ENCODE measurements at places on chromosomes 16 and 17.
A peak's percentile ranks its signal among the peaks of the same experiment; 100 is the strongest.

DNA sequence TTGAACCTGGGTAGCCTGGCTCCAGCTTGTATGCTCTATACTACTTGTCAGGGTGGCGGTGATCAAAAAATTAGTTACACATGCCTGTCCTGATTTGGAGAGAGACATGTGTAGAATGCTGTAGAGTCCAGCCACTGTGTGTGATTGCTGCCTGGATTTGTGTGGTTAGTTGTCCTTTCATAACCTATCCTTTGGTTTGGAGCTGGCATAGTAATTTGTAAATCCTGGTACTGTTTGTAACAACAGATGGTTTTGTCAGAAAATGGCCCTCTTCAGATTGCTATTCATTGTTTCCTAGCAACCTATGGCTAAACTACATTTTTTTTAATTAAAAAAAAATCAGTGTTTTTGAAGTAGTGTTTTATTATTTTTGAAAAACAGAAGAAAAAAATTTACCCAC lies 30.5 kb downstream of the ETV4 start:
- no peak for DNase-seq

DNA sequence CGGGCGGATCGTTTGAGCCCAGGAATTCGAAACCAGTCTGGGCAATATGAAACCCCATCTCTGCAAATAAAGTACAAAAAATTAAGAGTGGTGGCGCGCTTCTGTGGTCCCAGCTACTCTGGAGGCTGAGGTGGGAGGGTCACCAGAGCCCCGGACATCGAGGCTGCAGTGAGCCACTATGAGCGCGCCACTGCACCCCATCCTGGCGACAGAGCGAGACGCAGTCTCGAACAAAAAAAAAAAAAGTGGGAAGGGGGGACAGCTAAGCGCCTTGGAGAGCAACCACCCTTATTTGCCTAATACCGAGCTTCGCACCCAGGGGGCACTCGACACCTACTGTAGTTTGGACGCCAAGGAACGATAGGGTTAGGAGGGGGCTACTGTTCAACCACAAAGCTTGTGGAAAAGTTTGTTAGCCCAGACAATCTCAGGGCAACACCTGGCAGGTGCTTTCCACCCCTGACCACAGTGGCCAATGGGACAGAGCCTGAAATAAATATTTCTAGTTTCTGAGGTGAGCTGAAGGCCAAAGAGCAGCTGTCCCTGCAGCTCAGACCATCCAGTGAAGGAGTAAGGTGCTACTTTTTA lies 847 bp upstream of the PSMC3IP start:
- DNase-seq = peak; percentile 81

DNA sequence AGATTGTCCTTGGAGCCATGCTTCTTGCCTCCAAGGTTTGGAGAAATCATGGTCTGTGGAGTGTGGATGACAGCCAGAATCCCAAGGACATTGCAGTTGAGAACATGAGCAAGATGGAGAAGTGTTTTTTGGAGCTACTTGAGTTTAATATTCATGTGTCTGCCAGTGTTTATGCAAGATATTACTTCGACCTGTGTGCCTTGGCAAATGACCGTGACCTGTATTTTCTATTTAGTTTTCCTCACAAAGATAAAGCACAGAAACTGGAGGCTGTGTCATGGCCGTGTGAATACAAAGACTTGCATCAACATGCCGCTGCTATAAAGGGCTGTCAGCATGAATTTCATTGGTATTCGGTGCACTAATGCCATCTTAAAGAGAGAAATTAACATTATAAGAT lies 9.0 kb downstream of the GGA2 start:
- no peak for DNase-seq

DNA sequence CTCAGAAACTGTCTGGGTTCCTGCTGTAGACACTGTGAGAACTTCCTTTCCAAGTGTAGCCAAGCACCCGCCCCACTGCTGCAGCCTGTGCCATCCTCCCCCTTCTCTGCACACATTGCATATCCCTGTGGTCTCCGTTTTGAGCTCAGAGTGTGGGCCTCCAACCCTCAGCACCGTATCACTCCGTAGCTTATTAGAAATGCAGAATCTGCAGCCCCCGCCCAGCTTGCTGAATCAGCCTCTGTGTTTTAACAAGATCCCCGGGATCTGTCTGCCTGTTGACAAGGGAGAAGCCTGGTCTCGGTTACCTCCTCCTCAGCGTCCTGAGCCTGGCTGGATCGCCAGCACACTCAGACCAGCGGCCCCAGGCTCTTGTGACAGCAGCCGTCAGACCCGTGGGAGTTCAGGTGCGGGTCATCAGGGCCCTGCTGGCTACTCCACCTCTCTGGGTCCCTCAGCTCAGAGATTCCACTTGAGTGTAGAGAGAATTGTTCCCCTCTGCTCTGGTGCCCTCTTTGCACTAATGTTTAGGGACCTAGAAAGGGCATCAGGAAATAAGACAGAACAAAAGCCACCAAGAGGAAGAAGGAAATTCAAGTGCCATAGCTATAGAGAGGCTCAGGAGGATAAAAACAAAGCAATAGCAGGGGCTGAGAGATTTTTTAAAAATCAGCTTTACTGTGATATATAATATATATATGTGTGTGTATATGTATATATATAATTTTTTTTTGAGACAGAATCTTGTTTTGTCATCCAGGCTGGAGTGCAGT lies 92.3 kb downstream of the PITPNC1 start:
- no peak for DNase-seq

DNA sequence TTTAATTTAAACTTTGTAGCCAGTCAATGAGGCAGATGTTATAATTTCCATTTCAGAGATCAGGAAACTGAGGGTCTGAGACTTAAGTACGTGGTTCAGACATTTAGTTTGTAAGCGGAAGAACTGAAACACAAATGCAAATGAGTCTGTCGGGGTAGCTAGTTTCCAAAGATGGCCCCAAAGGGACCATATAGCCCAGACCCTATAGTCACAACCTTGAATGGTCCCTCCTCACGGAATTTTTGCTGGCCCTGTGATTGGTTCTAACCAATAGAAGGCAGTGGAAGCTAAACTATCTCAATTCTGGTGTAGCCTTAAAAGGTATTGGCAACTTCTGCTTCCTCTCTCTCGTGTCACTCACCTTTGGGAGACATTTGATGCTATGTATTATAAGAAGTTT lies 7.5 kb upstream of the BCO1 start:
- DNase-seq = no peak

- DNase-seq = peak; percentile 64
Measured at GRCh38 chr16:12661656-12662172, 142.0 kb downstream of the CPPED1 start.

DNA sequence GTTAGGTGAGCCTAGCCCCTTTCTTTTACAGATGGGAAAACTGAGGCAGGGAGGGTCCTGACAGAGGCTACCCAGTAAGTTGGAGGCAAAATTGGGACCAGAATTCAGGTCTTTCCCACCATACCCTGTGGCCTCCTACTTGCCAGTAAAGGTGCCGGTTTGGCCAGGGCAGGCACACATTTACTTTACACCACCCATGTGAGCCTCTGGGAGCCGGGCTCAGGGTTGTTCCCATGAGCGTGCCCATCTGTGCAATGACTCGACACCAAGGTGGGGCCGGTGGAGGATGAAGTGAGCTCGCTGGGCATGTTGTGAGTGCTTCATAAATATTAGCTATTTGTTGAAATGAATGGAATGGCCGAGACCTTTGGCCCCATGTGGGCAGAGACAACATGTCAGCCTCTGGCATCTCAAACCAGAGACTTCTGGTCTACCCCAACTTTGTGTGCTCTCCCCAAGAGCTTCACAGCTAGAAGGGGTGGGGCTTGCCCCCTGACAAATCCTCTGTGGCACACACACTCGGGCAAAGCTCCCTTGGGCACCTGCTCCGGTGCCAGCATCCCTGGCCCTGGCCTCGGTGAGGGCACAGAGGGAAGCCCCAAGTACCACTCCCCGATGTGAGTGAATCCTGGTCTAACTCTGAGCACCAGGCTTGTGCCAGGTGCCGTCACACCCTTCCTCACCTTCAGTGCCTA lies 60.1 kb downstream of the SRCIN1 start:
- peak; percentile 9 for DNase-seq

GRCh38 chr16:8199390-8199789 lies 390.9 kb downstream of the TMEM114 start:
- DNase-seq = no peak

DNA sequence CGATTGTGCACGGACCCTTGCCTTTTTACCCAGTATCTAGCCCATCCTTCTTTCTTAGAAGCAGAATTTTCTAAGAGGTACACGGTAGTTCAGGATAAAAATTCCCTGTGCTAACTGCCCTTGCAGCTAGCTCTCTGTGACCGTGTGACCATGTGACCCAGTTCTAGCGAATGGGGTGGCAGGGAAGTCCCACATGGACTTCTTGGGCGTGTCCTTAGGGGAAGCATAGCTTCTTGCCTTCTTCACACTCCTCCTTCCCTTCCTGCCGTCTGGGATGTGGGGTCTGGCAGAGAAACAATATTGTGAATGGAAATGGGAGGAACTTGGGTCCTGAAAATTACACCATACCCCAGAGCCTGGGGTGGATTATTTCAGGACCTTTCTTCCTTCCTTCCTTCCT lies 670.7 kb downstream of the MAF start:
- peak; percentile 31 for DNase-seq

DNA sequence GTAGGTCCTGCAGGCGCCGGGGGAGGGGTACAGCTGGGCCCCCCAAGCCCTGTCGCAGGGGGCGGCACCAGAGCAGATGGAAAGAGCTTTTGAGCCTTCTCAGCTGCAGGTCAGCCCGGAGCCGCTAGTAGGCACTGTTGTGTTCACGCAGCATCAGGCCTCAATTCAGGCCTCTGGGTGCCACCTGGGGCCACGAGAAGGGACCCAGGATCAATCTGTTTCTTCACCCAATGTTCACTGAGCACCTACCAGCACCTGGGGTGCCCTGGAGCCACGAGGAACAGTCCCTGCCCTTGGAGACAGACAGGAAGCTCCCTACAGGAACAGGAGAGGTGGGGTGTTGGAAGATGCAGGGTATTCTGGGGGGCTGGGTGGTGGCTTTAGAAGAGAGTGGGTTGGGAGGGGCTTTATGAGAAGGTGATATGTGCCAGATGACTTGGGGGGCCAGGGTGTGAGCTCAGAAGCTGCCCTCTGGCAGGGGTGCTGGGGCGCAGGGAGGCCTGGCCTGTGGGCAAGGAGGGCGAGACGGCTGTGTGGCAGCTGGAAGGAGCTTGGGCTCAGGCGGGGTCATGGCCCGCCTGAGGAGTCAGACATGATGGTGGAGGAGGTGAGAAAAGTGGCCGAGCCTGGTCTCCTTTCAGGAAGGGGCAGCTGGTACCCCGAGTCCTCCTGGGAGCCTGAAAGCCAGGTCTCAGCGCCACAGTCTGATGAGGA lies 121.9 kb upstream of the GSE1 start:
- DNase-seq = no peak

DNA sequence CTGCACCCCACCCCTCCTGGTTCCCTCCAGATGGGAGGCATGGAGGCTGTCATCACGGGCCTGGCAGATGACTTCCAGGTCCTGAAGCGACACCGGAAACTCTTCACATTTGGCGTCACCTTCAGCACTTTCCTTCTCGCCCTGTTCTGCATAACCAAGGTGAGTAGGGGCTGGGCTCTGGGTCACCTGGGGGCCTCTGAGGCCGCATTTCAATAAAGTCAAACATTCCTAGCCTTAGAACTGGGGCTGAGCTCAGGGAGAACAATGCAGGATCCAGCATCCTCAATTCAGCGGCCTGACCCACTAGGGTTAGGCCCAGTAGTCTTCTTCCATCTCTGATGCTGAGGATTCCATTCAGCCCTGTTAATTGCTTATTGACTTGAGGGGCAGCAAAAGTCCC lies 42.1 kb downstream of the SLC6A2 start:
- no peak for DNase-seq

DNA sequence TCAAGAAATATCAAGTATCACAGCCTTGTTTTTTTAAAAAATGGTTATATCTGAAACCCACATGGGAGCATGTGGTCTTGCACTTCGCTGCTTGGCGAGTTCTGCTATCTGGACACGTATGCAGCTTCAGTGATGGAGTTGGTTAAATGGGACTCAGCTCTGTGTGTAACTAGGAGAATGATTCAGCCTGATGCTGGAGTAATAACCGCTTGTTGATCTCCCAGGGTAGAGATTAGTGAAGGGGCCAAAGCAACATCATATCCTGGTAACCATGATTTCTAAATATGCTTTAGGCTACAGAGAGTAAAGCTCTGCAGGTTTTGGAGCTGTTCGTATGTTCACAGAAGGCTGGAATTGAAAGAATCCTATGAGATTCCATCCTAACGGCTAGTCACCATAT lies 63.2 kb downstream of the IQCK start:
- DNase-seq = peak; percentile 53

- DNase-seq = no peak
Measured at GRCh38 chr16:57590654-57591085, 37.8 kb upstream of the ADGRG1 start.

- DNase-seq = no peak
Measured at GRCh38 chr16:25257956-25258860, 563 bp upstream of the ZKSCAN2 start.

DNA sequence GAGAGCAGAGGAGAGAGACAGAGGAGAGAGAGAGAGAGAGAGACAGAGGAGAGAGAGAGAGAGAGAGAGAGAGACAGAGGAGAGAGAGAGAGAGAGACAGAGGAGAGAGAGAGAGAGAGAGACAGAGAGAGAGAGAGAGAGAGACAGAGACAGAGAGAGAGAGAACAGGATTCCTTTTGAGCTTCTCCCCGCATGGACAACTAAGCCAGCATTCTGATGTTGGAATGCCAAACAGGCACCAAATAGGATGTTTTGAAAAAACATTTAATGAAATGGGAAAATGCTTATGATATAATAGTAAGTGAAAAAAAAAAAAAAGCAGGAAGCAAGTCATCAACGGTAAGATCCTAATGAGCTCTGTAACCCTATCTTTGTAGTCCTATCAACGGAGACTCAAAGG lies 60.7 kb downstream of the ARSG start:
- DNase-seq = no peak

DNA sequence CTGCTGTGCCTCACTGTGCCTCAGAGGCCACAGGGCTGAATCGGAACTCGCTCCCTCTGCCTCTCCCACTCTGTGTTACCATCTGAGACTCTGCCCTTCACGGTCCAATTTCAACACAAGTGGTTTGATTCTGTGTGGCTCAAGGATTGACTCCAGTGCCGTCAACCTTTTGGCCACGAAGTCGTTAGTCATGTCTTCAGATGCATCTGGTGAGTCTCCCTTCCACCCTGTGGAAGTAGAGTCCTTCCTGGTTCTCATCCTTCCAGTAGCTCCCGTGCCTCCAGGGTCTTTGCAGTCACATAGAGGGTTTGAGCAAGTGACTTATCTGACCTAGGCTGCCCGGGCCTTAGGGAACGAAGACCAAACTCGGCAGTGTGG lies 51.2 kb downstream of the PGS1 start:
- no peak for DNase-seq

Data from right hindlimb (tissue), 1 donor.